A549 (cell line): ENCODE measurements at places on chromosomes 2 and 18. TPM values are rescaled to one million over a fixed set of nuclear protein-coding genes. Genes with fewer than 3 reads are reported as not detected.

Gene UGT1A5
- 0.12 TPM in 1 of 3 replicates, not detected in the others for polyA plus RNA-seq

Gene AQP12A
- not detected in 3 replicates for polyA plus RNA-seq

Gene ZEB2
- 3.3 to 4.2 TPM (median 3.8 TPM) in 3 replicates for polyA plus RNA-seq

DNA sequence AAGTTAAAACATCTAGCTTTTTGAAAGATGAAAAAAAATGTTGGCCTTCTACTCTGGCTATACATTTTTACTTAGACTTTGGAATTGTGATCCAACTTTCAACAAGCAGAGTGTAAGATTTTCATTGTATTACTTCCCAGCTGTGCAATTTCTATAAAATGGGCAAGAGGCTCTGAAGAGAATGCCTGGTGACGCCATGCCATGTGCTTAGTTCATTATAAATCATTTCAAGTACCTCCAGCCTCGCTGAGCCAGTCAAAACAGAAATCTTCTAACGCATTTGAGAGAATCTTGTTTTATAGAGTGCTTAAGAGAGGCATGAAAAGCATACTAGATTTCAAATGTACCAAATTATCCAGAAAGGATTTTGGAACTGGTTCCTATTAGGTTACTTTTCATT, 10.1 kb upstream of the STK17B start:
- DNase-seq: no peak

DNA sequence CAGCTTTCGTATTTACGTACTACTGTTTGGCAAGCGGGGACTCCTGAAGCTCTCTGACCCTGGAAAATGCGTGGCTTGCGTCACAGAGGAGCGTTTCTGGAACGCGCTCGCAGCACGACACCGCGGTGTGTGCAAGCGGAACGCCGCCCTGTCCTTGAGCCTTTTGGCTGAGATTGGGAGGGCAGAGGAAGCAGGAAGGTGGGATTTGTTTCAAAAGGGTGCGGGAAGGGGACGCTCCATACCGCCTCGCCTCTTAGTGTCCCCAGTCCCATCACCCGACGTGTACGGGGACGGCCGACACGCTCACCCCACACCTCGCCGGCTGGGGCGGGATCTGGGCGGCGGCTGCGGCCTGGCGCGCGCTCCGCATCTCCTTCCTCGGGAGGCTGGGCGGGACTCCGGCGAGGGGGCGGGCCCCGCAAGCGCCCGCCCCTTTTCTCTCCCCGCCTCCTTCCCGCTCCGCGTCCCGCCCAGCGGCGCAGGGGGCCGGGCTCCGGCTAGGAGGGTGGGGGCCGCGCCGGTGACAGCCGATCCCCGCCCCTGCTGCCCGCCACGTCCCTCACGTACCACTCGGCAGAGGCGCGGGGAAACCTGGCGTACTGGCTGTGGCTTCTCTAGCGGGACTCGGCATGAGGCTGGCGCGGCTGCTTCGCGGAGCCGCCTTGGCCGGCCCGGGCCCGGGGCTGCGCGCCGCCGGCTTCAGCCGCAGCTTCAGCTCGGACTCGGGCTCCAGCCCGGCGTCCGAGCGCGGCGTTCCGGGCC, at the start of gene PDK1:
Gene PDK1, plus strand, starts transcription at position 569 of the 762 bp plus-strand sequence. Its CDS starts 61 bp downstream, at position 630.
- peak; percentile 87 for DNase-seq

GRCh38 chr2:22501851-22502250, 883.1 kb upstream of the KLHL29 start:
- no peak for DNase-seq

DNA sequence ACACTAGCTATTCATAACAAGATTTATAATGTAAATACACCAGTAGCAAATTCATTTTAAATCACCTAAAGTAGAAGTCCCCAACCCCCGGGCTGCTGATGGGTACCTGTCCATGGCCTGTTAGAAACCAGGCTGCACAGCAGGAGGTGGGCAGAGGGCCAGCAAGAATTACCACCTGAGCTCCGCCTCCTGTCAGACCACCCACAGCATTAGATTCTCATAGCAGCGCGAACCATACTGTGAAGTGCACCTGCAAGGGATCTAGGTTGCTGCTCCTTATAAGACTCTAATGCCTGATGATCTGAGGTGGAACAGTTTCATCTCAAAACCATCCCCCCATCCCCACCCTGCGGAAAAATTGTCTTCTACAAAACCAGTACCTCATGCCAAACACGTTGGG, 71.3 kb downstream of the KANSL1L start:
- no peak for DNase-seq

DNA sequence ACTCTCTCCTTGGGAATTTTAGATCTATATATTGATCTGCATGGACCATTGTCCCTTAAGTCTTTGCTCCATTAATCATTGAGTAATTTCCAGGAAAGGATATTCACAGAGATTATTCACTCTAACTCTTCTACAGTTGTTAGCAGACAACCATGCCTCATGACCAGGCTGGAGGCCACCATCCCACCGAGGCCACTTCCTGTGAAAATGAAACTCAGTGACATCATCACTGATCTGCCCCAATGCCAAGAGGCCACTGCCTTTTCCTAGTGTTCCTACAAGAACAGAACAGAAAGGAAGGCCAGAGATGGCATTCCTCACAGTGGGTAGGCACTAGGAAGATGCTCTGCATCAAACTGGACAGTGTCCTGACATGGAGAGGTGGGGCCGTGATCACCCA, 161.3 kb downstream of the DTNA start:
- no peak for DNase-seq

DNA sequence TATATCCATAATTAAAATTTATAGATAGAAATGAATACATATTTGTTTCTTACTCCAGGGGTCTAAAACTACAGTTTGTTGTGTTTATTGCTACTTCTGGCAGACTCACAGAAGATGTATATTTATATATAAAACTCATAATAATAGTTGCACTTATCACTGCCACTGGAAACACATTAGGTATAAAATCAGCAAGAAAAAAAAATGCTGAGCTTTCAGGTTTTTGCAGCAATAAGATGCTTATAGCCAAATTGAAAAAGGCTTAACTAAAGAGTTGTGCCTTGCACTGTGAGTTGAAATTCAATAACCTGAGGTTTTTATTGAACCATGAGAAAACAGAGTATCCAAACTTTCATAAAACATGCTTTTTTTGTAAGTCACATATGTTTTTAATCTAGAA, 623.9 kb upstream of the CRIM1 start:
- no peak for DNase-seq
